Stomach (tissue), 19 donors: ENCODE measurements at places on chromosomes 6 and 20. TPM values are rescaled to one million over a fixed set of nuclear protein-coding genes. Genes with fewer than 3 reads are reported as not detected.

SEMG1 gene
- total RNA-seq = not detected

RNGTT gene
- total RNA-seq = 22.0 TPM

HLA-F gene
- 115 TPM for total RNA-seq

NRN1 gene
- total RNA-seq = 4.5 TPM

TP53RK gene
- 14.1 TPM for total RNA-seq

GSTA2 gene
- total RNA-seq = not detected

SLC22A16 gene
- total RNA-seq = not detected

CCN6 gene
- not detected for total RNA-seq

LHFPL5 gene
- total RNA-seq = not detected

ORC3 gene
- total RNA-seq = 8.9 TPM

FBXO30 gene
- total RNA-seq = 1.2 TPM

- DNase-seq = no peak
Observed at GRCh38 chr20:35117196-35117595, 24.6 kb upstream of the TRPC4AP start.

- no peak for DNase-seq
Observed at GRCh38 chr20:40781327-40782042, 92.4 kb upstream of the MAFB start.

DNA sequence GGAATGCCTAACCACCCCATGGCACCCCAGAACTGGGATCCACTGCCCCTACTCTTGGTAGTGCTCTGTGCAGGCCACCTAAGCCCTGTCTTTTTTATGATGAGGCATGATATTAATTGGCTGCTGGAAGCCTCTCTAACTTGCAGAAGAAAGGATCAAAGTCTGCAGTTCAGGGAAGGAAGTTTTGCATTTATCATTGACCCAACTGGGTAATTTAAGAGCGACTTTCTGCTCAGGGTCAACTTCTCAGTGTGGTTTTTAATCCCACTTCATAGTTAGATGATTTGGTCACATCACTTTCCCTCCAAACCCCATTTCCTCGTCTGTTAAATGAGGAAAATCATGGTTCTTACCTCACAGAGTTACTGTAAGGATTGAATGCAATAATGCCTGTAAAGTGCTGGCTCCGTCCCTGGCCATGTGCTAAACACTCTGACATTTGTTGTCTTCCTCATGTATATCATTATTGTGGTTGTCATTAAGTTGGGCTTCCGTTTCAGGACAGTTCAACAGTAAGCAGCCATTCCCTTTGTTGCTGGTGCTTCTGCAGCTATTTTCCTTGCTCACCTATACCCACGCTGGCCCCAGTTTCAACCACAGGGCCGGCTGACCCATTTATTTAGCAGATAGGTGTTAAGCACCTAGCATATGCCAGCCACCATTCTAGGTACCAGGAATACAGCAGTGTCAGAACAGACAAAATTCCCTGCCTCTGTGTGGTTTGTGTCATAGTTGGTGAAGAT is 14.2 kb downstream of the E2F3 start:
- DNase-seq = no peak

GRCh38 chr6:155388591-155388990 is 67.0 kb downstream of the NOX3 start:
- no peak for DNase-seq

GRCh38 chr6:10138917-10139316 is 276.0 kb downstream of the TFAP2A start:
- DNase-seq = no peak

DNA sequence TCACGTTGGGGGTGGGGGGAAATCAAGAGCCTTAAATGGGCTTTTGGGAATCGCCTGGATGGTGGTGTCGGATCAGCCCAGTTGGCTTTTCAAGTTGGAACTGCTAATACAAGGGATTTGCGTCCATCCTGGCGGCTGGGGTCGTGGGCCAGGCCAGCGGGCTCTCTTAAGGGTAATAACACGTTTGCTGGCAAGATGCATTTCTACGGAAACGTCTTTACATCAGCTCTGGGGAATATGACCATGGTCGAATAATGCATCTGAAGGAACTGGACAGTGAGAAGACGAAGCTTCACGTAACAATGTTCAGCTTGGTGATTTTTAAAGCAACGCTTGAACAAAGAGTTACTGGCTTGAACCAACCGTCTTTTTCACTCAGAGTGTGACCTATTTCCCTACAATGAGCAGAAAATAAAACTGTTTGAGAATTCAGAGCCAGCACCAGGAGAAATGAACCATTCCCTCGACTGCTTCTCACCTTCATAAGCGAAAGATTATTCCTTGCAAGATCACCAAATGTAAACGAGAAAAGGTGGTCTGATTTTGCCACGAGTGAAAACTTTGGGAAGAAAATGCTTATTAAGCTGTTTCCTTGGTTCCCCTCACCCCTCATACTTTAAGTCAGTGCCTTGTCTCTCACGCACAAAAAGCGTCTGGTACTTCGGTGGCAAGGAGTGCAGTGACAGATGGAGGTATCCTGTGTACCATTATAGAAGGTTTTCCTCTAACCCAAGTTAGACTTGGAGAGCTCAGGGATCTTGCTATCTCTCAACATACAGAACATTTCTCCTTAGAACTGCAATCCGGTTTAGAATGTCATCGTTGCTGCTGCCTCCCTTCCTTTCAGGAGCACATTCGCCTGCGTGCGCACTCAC is 1.4 kb upstream of the MARCKS start:
- DNase-seq = peak; percentile 29

- DNase-seq = peak; percentile 90
Observed at GRCh38 chr20:62804627-62805154, at the start of gene OGFR. Gene OGFR, plus strand, starts transcription at chr20:62804835. Its CDS starts 25 bp downstream, at chr20:62804860.

GRCh38 chr6:11917951-11918738 is 94.0 kb upstream of the HIVEP1 start:
- DNase-seq = no peak

- no peak for DNase-seq
Observed at GRCh38 chr20:51365670-51366069, 176.8 kb downstream of the NFATC2 start.

DNA sequence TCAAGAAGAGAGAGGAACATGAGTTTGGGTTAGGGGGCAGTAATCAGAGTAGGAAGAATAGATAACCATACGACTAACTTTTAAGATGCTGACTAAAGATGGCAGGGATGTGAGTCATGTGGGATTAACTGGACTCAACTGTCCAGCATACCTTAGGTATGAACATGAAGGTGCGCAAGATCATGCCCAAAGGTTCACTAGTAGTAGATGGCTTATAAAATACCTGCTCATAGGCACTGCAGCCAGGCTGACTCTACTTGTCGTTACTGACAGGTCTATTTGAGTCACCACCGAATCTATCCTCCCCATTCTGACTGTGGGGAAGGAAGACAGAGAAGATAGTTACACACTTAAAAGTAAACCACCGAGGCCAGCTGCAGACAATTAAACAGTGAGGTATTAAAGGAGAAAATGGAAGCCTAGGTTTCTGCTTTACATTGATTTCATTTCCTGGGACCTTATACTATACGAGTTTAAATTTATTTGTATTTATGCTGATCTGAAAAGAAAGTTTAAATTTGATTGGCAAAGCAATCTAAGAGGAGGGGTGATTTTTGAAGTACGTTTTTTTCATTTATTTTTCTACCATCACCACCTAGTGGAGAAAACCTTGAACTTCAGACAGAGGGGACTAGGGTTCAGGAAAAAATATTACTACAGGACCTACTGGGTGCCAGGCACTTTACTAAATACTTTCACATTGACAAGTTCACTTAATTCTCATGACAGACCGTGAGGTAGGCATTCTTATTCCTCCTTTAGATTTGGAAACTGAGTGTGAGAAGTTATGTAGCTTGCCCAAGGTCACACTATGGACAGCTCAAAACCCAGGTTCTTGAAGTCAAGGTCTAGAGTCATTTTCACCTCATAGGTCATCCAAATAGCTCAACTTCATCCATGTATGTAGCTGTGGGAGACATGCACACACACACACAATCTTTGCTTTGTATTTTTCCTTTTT is 4.0 kb upstream of the WRNIP1 start:
- no peak for DNase-seq

- no peak for DNase-seq
Observed at GRCh38 chr20:9995510-9996272, 39.1 kb upstream of the ANKEF1 start.

- peak; percentile 20 for DNase-seq
Observed at GRCh38 chr6:146545581-146545980, 1.9 kb downstream of the RAB32 start.

GRCh38 chr6:168156742-168157265 is 77.8 kb upstream of the FRMD1 start:
- no peak for DNase-seq

GRCh38 chr6:63862486-63863198 is 227.0 kb downstream of the PHF3 start:
- DNase-seq = no peak

DNA sequence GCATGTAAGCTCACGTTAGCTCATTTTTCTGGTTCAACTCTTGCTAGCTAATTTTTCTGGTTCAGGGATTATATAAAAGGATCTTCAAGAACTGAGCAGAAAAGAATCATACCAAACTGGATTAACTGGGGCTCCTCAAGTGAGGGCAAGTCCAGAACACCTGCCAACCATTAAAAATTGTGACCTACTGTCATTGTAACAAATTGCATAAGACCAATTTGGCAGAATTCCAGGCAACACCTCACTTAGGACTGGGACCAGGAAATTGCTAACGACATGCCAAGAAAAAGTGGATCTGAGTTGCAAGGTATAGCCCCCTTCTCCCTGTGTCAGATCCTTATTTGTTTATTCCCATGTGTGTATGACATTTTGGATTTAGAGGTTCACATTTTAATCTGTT is 216.6 kb downstream of the HIVEP2 start:
- DNase-seq = peak; percentile 77

DNA sequence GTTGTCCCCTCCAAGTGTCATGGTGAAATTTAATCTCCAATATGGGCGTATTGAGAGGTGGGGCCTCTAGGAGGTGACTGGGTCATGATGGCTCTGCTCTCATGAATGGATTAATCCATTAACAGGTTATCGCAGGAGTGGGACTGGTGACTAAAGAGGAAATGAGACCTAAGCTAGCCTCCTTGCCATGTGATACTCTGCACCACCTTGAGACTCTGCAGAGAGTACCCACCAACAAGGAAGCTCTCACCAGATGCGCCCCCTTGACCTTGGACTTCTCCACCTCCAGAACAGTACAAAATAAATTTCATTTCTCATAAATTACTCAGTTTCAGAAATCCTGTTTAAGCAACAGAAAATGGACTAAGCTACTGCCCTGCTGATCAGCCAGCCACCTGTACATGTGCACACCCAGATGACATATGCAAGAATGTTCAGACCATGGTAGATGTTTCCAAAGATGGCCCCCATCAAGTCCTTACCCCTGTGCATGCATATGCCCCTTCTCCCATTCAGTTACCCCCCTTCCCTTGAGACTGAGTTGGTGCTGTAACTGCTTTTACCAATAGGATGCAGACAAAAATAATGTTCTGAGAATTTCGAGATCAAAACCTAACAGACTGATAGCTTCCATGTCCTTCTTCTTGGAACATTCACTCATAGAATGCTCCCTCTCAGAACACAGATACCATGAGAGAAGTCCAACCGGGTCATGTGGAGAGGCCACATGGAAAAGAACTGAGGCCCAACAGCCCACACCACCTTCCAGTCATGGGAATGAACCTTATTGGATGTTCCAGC is 28.4 kb downstream of the MAP3K5 start:
- DNase-seq = no peak

GRCh38 chr6:130129762-130130246 is 92.9 kb downstream of the SAMD3 start:
- DNase-seq = no peak

GRCh38 chr6:108555399-108556052 is 5.2 kb upstream of the FOXO3 start:
- no peak for DNase-seq

DNA sequence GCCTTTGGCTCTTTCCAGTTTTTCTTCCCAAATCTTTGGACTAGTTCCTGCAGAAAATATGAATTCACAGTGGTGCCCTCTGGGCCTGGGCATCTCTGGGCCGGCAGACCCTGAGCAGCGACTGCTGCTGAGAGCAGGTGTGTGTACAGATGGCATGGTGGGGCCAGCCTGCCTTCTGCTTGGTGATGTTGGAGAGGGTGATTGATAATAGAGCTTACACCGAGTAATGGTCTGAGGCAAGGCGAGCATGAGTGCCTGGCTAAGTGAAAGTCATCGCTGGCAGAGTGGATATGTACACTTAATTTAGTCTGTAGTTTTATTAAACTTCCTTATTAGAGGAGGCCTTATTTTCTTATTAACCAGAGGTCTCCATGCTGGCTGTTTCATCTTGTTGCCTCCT is 156.9 kb downstream of the CDKAL1 start:
- peak; percentile 40 for DNase-seq

DNA sequence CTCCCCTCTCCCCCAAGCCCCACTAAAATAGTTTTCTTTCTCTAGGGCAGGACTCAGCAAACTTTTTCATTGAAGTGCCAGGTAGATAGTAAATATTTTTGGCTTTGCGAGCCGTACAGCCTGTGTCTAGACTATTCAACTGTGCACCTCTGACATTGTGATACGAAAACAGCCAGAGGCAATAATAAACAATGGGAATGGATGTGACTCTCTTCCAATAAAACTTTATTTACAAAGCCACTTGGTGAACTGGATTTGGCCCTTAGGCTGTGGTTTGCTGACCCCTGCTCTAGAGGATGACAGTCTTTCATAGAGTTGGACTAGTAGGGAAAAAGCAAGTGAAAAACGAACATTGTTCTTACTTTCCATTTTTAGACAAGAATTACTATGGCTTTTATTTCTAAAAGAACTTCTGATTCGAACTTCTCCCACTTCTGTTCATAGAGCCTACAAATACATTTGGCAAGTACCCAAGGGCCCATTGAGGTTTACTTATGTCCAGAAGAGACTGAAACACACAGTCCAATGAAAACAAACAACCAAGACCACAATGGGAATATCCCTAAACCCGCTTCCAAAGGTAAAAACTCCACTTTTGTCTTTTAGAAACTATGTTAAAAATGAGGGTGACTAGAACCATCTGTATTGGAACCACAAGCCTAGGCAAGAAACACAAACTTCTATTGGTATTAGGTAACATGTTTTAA is 46.4 kb upstream of the CDKAL1 start:
- DNase-seq = no peak

- DNase-seq = no peak
Observed at GRCh38 chr20:20782755-20783154, 70.3 kb upstream of the RALGAPA2 start.

DNA sequence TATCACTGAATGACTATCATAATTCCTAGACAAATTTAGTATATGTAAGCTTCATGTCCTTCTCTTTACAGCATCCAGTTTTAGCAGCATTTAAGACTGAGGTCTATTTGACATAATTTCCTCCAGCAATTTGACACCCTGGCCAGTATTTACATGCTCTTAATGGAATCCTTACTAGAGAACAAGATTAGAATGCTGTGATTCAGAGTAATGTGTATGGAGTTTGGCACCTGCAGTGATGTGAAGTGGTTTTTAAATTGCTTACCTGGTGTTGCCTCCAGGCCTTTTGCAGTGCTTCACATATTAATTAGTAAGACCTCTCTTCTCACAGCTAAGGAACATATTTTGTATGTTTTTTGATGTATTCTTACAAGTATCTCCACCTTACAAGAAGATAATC is 9.8 kb downstream of the NKX2-4 start:
- no peak for DNase-seq

- peak; percentile 20 for DNase-seq
Observed at GRCh38 chr6:41441598-41442351, 104.4 kb upstream of the FOXP4 start.

GRCh38 chr6:16154904-16155303 is 26.0 kb downstream of the MYLIP start:
- DNase-seq = peak; percentile 57

GRCh38 chr6:150683320-150683719 is 83.6 kb downstream of the PLEKHG1 start:
- peak; percentile 69 for DNase-seq
